ENCODE measurements at places on chromosomes 1 and 21.

GRCh38 chr1:17791055-17791390, 35.9 kb downstream of the ACTL8 start:
- no peak for DNase-seq

GRCh38 chr1:118317842-118318614, 133.0 kb upstream of the SPAG17 start:
- DNase-seq, result no peak

DNA sequence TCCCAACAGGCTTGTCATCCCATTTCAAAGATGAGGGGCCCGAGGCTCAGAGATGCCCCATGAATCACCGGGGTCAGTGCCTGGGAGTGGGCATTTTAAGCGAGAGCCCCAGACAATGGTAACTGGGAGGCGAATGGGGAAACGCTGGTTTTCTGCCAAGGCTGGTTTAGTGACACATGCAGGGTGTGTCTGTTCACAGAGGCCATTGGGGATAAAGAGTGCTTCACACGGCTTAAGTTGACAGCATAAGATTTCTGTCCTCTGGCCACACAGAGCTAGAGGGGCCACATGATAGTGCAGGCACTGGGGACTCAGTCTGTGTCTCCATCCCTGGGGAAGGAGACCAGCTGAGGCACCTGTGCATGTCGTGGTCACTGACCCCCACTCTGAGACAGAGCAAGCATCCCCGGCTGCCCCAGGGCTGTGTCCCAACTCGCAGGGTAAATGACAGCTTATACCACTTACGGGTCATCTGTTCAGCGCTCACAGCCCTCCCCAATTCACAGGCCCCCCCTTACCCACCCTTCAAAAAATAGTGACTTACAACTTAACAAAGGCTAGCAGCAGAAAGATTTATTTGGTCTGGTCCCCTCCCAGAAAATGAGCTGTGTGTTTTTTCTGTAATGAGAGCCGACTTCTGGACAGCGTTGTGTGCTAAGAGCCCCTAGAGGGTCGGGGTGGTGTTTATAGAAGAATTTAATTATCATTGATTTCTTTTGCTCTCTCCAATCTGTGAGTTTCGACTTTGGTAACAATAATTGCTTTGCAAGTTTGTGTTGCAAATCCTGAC, 34.9 kb upstream of the ARHGEF16 start:
- no peak for DNase-seq

DNA sequence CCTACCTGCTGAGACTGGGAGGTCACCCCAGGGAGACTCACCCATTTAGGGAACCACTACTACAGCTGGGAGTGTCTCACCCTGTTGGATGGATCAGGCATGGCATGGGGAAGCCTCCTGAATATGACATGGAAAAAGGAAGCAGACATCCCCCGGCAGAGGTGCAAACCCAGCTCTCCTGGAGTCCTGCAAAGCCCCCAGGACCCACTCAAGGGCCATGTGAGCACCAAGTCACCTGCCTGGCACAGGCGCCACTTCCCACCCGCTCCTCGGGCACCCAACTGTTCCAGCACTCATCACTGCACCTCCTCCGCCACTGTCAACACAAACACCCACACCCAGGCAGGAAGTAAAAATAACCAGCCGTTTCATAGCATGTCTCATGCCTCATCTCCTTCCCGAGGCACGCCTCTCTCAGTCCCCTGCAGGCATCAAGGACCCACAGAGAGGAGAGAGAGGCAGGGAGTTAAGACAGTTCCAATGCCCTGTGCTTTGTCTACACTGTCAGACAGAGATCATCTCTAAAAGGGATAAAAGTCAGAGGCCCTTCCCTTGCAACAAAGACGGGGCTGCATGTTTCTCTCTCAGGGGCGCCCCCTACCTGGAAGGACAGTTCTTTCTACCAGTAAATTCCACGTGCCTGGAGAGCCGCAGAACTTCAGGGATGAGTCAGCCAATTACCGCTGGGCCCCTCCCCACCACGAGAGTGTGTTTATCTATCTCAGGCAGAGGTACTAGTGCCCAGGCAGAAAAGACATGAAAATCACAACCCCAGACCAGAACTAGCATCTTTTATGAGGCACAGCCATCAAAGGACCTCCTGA, 150.1 kb upstream of the SOD1 start:
- DNase-seq, result no peak

- no peak for DNase-seq
Observed at GRCh38 chr21:33496345-33496744, 4.8 kb upstream of the DNAJC28 start.

DNA sequence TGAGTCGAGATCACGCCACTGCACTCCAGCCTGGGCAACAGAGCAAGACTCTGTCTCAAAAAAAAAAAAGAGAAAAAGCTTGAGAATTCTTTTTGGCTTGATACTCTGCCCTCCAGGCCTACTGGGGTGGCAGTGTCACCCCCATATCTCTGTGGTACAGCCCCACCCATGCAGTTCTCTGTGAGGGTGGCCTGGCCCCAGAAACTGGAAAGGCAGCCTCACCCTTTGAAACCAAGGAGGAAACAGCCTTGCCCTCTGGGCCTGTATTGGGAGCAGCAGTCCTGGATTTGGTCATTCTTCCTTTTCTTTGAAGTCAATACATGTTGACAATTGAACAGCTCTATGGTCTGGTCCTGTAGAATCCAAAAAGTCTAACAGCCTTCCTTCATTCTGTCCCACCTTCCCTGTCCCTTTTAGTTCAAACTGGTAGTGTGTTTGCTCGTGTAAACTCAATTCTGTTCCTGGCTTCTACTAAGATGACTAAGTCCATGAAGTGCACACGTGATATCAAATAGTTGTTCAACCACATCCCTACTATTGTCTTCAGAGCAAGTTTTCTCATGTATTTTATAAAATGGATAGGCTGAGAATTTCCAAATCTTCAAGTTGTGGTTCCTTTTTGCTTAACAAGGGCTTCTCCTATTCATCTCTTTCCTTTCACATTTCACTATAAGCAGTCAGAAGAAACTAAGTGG, 13.2 kb downstream of the ST7L start:
- no peak for DNase-seq

GRCh38 chr1:22104865-22105437, 37.9 kb downstream of the WNT4 start:
- no peak for DNase-seq

- no peak for DNase-seq
Observed at GRCh38 chr1:228464487-228464983, 22.6 kb upstream of the RNF187 start.

DNA sequence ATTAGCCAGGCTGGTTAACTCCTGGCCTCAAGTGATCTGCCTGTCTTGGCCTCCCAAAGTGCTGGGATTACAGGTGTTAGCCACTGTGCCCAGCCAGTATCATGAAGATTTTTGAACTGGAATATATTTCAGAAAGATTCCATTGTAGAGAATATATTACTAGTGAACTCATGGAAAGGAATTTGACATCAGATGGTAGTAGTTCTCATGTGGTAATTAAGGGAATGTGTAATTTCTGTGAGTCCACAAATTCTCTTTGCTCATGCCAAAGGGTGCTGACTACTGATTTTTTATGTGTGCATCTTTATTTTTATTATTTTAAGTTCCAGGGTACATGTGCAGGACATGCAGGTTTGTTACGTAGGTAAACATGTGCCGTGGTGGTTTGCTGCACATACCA, 10.4 kb downstream of the DTL start:
- DNase-seq, result no peak

- DNase-seq, result no peak
Observed at GRCh38 chr1:219926363-219926998, 1.9 kb downstream of the SLC30A10 start.

GRCh38 chr1:210363119-210363518, 34.4 kb downstream of the HHAT start:
- no peak for DNase-seq

GRCh38 chr1:192439373-192440025, 122.7 kb downstream of the RGS21 start:
- DNase-seq, result no peak

DNA sequence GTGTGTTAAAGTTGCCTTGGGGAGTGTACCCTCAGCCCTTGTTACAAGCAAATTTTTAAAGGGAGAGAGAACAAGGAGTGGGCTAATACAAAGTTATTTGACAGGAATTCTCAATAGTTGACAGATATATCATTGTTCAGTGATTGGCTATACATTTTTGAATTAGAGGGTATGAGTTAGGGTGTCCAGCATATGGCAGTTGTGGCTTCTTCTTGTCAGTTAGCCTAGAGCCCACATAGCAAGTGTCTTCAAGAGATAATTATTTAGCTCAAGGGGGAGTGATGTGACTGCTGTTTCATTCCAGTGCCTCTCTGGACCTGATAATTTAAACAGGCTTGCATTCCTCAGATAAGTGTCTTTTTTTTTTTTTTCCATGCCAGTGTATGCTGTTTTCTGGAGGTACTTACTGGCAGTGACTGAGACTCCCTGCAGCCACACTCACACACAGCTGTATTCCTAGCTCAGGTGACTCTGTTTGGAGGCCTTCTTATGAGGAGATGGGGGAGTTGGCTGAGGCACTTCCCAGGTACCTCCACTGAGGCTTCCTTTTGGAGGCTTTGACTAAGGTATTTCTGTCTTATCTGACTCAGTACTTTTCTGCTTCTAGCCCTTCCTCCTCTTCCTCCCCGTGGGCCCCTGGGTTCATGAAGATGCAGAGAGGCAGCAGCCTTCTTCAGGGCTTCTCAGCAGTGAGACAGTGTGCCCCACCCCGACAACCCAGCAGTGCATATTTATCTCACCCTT, 32.3 kb downstream of the IVNS1ABP start:
- no peak for DNase-seq

- DNase-seq, result no peak
Observed at GRCh38 chr1:221419513-221420095, 322.3 kb downstream of the DUSP10 start.

- DNase-seq, result no peak
Observed at GRCh38 chr1:70573317-70573843, 162.3 kb downstream of the CTH start.

DNA sequence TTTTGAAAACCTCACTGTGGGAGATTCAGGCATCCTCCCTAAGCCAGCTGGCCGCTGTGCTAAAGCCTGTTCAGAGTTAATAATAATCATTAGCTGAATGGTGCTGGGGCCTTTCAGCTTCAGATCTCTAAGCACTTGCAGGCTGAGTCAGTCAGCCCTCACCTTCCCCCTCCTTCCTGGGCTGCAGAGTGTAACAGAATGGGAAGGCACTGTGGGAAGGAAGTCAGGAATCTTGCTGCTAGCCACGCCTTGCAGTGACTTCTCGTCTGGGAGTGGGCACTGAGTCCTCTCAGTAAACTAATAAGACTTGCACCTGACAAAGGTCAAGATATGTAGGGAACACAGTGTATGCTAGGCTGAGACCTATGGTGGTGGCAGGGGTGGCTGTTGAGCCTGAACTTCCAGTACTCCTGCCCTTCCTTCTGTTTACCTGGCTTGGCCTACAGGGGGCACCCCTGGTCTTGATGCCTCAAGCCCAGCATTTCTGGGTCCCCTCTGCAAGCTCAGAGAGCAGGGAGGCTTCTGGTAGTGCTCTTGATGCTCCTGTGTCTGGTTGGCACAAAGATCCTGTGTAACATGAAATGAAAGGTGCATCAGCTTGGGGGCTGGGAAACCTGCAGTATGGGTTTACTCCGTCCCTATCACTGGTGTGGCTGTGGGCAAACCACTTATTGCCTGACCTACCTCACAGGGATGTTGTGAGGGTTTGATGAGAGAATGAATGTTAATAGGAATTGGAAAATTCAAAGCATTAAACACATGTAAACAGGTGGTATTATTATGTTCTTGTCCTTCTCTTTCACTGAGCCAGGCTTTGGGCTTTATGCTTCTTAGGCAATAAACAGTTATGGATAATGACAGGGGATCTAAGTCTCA, 6.0 kb downstream of the CYB561D1 start:
- DNase-seq, result no peak

- no peak for DNase-seq
Observed at GRCh38 chr1:202575918-202576653, 134.2 kb downstream of the SYT2 start.
